GM23248 (cell line): ENCODE measurements at places on chromosomes 5 and 9. TPM values are rescaled to one million over a fixed set of nuclear protein-coding genes. Genes with fewer than 3 reads are reported as not detected.

LRRC70 gene
- polyA plus RNA-seq, result 0.10 and 0.26 TPM in 2 replicates

HAVCR2 gene
- polyA plus RNA-seq, result not detected in 2 replicates

ACTBL2 gene
- 0.24 and 0.34 TPM in 2 replicates for polyA plus RNA-seq

DNA sequence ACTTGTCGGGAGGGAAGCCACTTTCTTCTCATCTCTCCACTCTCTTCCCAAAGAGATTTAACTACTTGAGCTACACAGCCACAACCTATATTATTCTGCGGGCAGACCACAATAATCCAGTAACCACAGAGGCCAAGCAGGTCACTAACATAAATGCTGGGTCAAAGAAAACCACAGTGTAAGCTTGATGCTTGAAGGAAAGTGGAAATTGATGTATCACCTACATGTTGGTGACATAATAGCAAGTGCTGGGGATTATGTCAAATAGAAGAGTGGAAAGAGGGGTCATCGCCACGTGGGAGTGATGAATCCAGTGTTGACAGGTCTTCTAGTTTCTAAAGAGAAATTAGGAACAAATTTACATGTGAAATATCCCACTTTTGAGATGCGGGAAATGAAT lies 40.9 kb downstream of the RFK start:
- DNase-seq, result no peak

DNA sequence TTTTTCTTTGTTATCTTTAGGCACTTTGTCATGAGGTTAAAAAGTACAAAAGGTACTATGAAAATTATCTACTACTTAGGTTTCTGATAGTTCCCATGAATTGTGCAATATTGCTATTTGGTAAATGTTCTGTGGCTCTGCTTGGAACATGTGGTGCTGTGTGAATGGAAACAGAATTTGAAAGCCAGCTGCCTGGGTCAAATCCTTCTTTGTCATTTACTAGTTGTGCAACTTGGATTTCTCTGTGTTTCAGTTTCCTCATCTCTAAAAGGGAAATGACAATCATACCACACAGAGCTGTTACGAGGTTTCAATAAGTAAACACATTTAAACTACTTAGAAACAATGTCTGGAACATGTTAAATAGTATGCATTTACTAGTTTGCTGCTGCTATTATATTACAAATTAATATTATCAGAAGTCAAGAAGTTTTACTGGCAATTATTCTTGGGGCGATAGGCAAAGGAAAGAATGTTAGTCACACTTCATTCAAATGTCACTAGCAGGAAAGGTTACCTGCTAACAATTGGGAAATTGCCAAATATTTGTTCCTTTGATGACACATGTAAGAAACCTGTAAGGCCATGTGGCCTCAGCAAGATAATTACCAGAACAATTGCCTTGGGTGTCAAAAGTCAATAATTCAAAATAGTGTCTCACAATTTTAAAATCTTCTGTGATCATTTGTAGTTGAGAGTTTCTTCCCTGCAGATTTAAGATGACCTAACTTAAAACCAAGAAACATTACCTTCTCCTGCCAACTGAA lies 184.8 kb downstream of the KIAA0825 start:
- DNase-seq, result peak; percentile 71

DNA sequence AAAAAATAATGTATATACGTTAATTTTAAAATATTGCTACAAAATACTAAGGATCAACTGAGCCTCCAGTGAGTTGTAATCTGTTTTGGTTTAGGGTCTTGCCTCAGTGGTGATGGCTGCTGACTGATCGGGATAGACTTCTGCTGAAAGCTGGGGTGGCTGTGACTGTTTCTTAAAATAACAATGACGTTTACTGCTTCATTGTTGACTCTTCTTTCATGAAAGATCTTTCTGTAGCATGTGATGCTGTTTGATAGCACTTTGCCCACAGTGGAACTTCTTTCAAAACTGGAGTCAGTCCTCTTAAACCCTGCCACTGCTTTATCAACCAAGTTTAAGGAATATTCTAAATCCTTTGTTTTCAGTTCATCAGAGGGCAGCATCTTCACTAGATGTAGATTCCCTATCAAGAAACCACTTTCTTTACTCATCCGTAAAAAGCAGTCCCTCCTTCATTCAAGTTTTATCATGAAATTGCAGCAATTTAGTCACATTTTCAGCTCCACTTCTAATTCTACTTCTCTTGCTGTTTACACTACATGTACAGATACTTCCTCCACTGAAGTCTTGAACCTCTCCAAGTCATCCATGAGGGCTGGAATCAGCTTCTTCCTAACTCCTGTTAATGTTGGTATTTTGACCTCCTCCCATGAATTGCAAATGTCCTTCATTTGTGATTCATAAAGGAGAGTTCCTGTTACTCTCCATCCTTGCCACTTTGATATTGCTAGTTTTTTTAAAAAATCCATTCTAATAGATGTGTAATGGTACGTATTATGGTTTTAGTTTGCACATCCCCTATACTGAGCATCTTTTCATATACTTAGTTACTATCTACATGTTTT lies 41.5 kb upstream of the PTPDC1 start:
- DNase-seq, result no peak

GRCh38 chr5:83718936-83719495 lies 1.6 kb downstream of the HAPLN1 start:
- no peak for DNase-seq

DNA sequence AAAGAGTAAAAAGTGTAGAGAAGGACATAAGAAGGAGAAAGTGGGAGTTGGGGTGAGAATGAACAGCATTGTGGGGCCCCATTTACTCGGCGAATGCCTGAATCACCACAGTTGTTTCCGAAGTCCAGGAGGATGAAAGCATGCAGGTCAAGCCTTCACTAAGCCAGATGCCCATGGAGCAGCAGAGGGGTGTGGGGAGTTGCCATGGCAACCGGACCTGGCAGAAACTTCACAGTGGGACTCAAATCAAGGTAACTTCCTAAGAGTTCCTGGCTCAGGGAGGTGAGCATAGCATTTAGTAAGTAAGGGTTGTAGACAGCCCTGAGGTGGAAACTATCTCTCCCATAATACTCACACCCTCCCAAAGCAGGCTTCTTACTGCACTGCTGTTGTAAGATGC lies 357.1 kb downstream of the TRIM32 start:
- no peak for DNase-seq

DNA sequence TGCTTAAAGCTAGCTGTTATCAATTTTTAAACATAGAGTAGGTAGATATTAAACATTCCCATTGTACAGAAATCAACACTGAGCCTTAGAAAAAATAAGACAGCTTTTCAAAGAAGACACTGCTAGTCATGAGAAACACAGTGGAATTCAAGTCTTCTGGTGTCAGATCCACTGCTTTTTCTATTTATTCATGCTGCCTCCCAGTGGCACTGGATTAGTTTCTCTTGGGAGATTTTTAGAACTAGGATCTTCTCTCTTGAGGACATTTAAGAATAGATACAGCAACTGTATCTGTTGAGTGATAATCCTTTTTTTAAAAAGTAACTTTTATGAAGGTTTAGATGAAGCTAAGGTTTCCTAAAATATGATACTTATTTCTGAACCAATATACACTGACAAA lies 1635.4 kb upstream of the C9orf72 start:
- no peak for DNase-seq

DNA sequence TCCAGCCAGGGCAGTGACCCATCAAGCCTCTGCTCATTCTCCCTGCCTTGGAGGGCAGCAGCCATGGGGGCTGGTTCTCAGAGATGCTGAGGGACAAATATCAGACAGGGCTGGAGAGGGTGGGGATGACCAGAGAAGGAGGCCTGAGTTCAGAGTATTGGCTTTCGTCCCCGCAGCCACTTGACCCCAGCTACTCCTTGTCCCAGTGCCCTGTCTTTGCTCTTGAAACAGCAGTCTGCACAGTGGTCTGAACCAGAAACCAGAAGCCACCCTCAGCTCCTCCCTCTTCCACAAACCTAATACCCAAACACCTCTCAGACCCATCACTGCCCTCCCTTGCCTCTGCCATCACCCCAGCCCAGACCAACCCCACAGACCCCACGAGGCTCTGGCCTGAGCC lies 36.3 kb upstream of the SMIM23 start:
- DNase-seq, result no peak

GRCh38 chr9:20242510-20243189 lies 379.6 kb downstream of the MLLT3 start:
- no peak for DNase-seq

GRCh38 chr5:167949435-167949834 lies 342.0 kb upstream of the WWC1 start:
- peak; percentile 60 for DNase-seq

DNA sequence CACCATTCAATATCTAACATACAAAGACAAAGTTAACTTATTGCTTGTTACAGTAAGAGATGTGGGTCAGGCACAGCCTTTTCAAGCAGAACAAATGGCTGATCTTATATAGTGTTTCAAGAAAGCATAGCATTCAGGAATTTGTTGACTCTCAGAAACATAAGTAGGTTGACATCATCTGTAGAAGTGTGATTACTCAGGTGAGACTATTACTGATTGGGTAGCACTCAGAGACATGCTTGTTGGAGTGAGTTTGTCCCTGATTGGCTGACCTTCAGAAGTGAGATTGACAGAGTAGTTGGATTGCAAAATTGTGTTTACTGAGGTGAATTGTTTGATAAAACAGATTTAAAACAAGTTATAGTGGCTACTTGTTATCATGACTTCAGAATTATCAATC lies 30.7 kb upstream of the TNPO1 start:
- DNase-seq, result no peak

- peak; percentile 11 for DNase-seq
These were observed 45.7 kb upstream of the ALDOB start for GRCh38 chr9:101481261-101481660.

- DNase-seq, result no peak
These were observed 23.4 kb downstream of the IL33 start for GRCh38 chr9:6239048-6239461.

GRCh38 chr5:147454996-147455677 lies 54.7 kb downstream of the DPYSL3 start:
- peak; percentile 86 for DNase-seq

- DNase-seq, result no peak
These were observed 74.8 kb downstream of the NR3C1 start for GRCh38 chr5:143328589-143329220.

DNA sequence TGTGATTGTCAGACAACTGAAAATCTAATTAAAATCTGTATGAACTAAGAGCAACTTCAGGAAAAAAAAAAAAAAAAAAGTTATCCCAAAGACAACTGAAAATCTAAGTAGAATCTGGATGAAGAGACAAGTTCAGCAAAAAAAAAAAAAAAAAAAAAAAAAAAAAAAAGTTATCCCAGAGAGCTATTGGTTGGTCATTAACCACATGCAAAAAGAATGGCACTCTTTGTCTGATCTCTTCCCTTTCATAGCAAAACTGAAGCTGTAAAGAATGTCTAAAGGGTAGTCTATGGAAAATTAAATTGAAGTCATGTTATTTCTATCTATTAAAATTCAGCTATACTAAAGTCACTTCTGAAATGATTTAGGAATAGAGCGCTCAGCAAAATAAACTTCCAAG lies 32.9 kb downstream of the STRBP start:
- DNase-seq, result no peak

DNA sequence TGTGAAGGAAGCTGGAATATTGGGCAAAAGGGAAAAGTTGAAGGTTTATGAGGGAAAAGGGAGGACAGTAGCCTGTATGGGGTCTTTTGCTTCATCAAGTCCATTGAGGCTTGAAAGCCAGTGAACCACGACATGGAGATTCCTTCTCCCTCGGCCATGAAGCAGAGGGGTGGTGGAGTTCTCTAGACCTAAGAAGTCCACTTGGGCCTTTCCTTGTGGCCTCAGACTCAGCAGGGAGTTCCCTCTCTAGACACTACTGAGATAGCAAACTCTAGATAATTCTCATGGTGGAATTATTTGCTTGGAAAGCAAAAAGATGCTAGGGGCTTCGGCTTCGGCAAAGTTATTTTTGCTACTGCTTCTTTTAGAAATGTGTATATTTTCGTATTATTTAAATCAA lies 78.5 kb downstream of the FOXD1 start:
- peak; percentile 39 for DNase-seq

DNA sequence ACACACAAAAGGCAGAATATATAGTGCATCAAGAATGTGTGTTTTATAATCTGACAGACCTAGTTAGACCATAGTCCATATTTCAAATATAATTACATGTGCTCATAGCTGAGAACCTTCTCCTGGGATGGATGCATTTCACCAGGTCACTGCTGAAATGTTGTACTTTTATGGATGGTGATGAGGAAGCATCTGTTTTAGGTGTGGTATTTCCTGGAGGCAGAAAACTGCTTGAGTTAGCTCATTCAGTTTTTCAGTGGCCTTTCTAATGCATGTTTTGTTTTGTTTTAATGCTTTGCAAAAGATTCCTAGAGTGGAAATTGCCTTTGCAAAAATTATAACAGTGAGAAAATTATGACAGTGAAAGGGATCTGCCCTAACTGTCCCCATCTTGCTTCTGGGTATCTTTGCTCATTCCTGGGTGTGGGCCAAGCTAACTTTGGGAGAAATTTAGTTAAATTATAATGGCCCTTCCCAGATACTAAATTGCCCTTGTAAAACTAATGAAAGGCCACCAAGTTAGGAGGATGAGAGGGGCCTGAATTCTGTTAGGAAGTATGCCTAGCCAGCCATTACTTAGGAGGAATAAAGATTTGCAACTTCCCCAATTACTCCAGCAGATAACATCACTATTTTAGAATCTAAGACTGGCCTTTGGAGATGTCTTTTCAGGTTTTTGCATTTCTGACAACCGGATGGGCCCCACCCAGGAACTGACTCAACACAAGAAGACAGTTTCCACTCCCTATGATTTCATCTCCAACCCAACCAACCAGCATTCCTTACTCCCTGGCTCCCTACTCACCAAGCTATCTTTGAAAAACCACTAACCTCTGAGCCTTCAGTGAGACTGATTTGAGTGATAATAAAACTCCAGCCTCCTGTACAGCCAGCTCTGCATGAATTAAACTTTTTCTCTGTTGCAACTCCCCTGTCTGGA lies 7.0 kb upstream of the IL12B start:
- peak; percentile 84 for DNase-seq

DNA sequence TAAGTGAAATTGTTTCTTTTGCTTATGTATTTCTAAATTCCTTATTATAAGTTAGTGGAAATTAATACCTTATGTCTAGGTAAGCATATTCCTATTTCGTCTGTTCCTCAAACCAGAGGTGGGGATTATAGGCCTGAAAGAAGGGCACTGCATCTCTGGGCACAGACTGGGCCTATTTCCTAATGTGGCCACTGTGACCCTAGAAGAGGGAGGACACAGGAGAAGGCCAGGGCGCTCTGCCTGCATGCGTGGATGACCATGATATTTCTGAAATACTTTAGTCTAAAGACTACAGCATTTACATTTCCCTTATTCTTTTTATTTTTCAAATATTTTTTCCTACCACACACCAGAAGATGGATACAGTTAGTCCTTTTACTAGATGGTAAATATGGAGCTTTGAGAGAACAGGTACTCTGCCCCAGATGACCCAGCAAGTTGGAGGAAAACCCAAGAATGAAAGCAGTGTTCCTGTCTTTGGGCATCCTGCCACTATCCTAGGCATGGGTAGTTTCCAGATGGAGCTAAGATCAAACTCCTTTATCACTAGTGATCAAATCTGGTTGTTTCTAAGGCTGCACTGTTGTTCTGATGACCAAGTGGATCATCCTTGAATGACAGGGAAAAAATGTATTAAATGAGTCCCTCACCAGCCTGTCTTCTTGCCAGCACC lies 27.8 kb downstream of the RUSC2 start:
- DNase-seq, result no peak
